ENCODE measurements at places on chromosomes 7 and 10.

DNA sequence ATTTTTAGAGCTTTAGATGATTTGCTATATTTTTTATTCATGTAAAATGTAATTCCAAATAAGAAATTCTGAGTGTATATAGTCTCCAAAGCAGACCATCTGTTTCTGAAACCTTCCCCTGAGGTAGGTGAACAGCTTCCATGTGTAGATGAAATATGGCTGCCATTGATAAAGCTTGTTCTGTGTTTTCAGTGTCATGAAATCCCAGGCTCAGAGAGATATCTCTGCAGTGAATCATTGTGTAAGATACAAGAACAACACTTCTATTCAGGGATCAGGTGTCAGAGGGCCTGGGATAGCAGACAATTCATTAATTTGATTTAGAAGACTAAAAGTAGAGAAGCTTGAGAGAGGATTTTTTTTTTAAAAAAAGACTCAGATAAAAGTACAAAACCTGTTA, 29.1 kb downstream of the ACTA2 start:
- H3K27me3 ChIP-seq, result no peaks in the 10 kb centered on the region
- H3K4me1 ChIP-seq, result no peaks in the 10 kb centered on the region
- H3K27ac ChIP-seq, result no peak overlapping the region
- H3K4me3 ChIP-seq, result no peak overlapping the region
- DNase-seq, result no peak

GRCh38 chr7:30201921-30202320, 67.1 kb downstream of the MTURN start:
- H3K27ac ChIP-seq, result no peak overlapping the region
- H3K36me3 ChIP-seq, result no peaks in the 10 kb centered on the region
- DNase-seq, result no peak
- H3K27me3 ChIP-seq, result peaks cover 18% of the 10 kb centered on the region
- H3K4me1 ChIP-seq, result no peaks in the 10 kb centered on the region

GRCh38 chr7:113796557-113796956, 122.3 kb downstream of the PPP1R3A start:
- no peaks in the 10 kb centered on the region for H3K4me1 ChIP-seq
- H3K36me3 ChIP-seq, result no peaks in the 10 kb centered on the region
- DNase-seq, result no peak
- no peak overlapping the region for H3K27ac ChIP-seq

DNA sequence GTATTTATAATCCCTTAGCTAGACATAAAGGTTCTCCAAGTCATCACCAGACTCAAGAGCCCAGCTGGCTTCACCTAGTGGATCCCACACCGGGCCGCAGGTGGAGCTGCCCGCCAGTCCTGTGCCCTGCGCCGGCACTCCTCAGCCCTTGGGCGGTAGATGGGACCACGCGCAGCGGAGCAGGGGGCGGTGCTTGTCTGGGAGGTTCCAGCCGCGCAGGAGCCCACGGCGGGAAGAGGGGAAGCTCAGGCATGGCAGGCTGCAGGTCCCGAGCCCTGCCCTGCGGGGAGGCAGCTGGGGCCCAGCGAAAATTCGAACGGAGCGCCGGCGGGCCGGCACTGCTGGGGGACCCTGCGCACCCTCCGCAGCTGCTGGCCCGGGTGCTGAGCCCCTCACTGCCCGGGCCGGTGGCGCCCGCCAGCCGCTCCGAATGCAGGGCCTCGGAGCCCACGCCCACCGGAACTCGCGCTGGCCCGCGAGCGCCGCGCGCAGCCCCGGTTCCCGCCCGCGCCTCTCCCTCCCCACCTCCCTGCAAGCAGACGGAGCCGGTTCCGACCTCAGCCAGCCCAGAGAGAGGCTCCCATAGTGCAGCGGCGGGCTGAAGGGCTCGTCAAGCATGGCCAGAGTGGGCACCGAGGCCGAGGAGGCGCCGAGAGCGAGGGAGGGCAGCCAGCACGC, 675.6 kb downstream of the REEP3 start:
- H3K4me1 ChIP-seq, result no peaks in the 10 kb centered on the region
- no peaks in the 10 kb centered on the region for H3K36me3 ChIP-seq
- no peak overlapping the region for H3K27ac ChIP-seq
- no peaks in the 10 kb centered on the region for H3K27me3 ChIP-seq
- no peak for DNase-seq

GRCh38 chr7:47493976-47494911, 87.7 kb downstream of the TNS3 start:
- H3K4me3 ChIP-seq, result no peak overlapping the region
- DNase-seq, result no peak
- no peak overlapping the region for H3K27ac ChIP-seq
- H3K27me3 ChIP-seq, result peaks cover 26% of the 10 kb centered on the region
- H3K36me3 ChIP-seq, result no peaks in the 10 kb centered on the region
- H3K4me1 ChIP-seq, result no peaks in the 10 kb centered on the region

- H3K27me3 ChIP-seq, result no peaks in the 10 kb centered on the region
- peaks cover 8% of the 10 kb centered on the region for H3K36me3 ChIP-seq
Measured at GRCh38 chr7:129652914-129653313, 41.4 kb downstream of the NRF1 start.

GRCh38 chr7:128211626-128212025, 29.5 kb upstream of the LEP start:
- H3K36me3 ChIP-seq, result no peaks in the 10 kb centered on the region
- H3K4me1 ChIP-seq, result peaks cover 4% of the 10 kb centered on the region

DNA sequence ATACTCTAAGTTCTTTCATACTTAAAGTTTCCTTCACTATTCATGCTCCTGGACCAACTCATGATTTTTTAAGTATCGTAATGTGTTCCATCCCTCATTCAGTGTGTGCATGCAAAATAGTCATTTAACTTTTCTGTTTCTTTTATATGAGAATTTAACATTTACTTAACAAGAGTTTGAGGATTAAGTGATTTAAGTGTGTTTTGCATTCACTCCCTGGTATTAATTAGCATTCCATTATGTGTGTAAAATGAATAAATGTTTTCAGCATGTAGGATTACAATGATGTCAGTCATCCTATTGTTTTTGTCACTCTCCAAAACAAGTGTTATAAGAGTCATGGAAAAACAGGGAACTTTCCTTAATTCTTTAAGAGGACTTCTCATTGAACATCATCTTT, 457.7 kb downstream of the IPMK start:
- DNase-seq, result no peak
- no peak overlapping the region for H3K27ac ChIP-seq
- H3K36me3 ChIP-seq, result no peaks in the 10 kb centered on the region
- H3K27me3 ChIP-seq, result no peaks in the 10 kb centered on the region
- no peaks in the 10 kb centered on the region for H3K4me1 ChIP-seq

- no peak overlapping the region for H3K27ac ChIP-seq
- no peak overlapping the region for H3K4me3 ChIP-seq
- peaks cover 9% of the 10 kb centered on the region for H3K27me3 ChIP-seq
- no peaks in the 10 kb centered on the region for H3K36me3 ChIP-seq
- no peaks in the 10 kb centered on the region for H3K4me1 ChIP-seq
Measured at GRCh38 chr7:121313793-121314676, 14.8 kb upstream of the WNT16 start.

- H3K27me3 ChIP-seq, result no peaks in the 10 kb centered on the region
- peaks cover 43% of the 10 kb centered on the region for H3K36me3 ChIP-seq
- DNase-seq, result no peak
- H3K27ac ChIP-seq, result peak overlapping the region; percentile 85
- H3K4me3 ChIP-seq, result no peak overlapping the region
Measured at GRCh38 chr7:99331002-99331401, 5.3 kb downstream of the ARPC1A start.

- H3K27ac ChIP-seq, result no peak overlapping the region
- no peaks in the 10 kb centered on the region for H3K36me3 ChIP-seq
- DNase-seq, result peak; percentile 30
- H3K27me3 ChIP-seq, result no peaks in the 10 kb centered on the region
- no peak overlapping the region for H3K4me3 ChIP-seq
- no peaks in the 10 kb centered on the region for H3K4me1 ChIP-seq
Measured at GRCh38 chr7:27689591-27690164, 27.0 kb upstream of the HIBADH start.

DNA sequence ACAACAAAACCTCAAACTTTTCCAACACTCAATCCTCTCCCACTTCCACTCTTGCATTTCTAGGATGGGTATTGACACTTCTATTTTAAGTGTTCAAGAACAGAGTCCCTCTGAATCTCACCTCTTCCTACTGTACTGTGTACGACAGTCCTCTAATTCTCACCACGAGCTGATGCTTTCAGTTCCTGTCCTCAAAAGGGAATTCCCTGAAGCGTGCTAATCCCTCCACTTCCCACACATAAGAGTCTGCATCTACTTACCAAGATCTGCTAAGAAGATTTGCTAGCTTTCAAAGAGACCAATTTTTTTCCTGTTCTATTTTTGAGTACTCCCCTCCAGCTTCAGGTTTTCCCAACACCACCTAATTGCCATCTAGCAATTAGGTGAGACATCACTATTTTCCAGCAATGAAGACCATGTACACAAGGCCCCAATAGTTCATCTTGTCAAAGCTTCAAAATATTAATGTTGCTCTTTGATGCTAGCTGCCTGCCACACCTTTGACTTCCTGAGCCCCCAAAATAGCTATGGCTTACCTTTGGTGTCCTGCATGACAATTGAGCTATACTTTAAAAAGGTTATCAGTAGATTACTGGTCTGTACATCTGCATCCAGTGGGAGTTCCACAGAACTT, 54.4 kb downstream of the ARMH3 start:
- H3K27me3 ChIP-seq, result no peaks in the 10 kb centered on the region
- DNase-seq, result no peak
- H3K4me3 ChIP-seq, result no peak overlapping the region
- no peaks in the 10 kb centered on the region for H3K36me3 ChIP-seq
- H3K4me1 ChIP-seq, result no peaks in the 10 kb centered on the region

DNA sequence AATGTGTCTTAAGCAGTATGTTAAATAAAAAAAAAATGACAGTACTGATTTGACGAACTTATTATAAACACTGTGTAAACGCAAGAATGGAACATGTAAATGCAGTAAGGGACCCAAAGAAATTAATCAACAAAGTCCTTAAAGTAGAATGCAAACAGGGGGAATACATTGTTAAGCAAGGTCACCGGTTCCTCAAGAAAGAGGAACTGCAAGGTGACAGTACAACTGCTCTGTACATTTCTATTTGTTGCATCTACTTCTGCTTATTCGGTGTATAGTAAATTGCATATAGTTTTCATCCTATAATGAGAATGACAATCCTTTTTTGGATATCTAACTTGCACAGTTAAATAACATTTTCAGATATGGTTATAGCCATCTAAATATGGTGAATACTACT, 387.0 kb upstream of the SEMA3D start:
- H3K4me1 ChIP-seq, result no peaks in the 10 kb centered on the region
- DNase-seq, result no peak
- H3K4me3 ChIP-seq, result no peak overlapping the region
- no peaks in the 10 kb centered on the region for H3K27me3 ChIP-seq
- H3K36me3 ChIP-seq, result no peaks in the 10 kb centered on the region
- H3K27ac ChIP-seq, result no peak overlapping the region

GRCh38 chr10:101123815-101124617, 7.1 kb upstream of the TLX1 start:
- H3K4me1 ChIP-seq, result no peaks in the 10 kb centered on the region
- H3K27ac ChIP-seq, result no peak overlapping the region
- H3K36me3 ChIP-seq, result no peaks in the 10 kb centered on the region
- DNase-seq, result no peak
- peaks cover 23% of the 10 kb centered on the region for H3K27me3 ChIP-seq

DNA sequence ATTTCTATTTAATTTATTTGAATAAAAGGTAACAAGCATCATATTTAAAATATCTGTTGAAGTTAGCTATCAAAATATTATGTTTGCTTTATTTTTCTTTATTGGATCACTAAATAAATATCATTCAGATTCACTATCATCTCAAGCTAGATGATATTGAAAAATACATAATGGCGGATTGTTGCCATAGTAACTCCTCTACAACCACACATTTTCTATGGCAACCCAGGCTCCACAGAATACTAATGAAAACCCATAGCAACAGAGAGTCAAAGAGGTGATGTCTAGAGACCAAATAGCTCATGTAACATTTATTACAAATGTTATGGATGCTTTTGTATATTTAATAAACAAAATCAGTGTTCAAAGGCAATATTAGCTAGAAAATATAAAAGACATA, 148.9 kb upstream of the CDK1 start:
- H3K4me3 ChIP-seq, result no peak overlapping the region
- H3K36me3 ChIP-seq, result no peaks in the 10 kb centered on the region
- H3K27ac ChIP-seq, result no peak overlapping the region
- no peak for DNase-seq

- no peaks in the 10 kb centered on the region for H3K27me3 ChIP-seq
- H3K36me3 ChIP-seq, result no peaks in the 10 kb centered on the region
- H3K4me3 ChIP-seq, result no peak overlapping the region
Measured at GRCh38 chr7:29078311-29079260, 67.8 kb downstream of the CPVL start.

DNA sequence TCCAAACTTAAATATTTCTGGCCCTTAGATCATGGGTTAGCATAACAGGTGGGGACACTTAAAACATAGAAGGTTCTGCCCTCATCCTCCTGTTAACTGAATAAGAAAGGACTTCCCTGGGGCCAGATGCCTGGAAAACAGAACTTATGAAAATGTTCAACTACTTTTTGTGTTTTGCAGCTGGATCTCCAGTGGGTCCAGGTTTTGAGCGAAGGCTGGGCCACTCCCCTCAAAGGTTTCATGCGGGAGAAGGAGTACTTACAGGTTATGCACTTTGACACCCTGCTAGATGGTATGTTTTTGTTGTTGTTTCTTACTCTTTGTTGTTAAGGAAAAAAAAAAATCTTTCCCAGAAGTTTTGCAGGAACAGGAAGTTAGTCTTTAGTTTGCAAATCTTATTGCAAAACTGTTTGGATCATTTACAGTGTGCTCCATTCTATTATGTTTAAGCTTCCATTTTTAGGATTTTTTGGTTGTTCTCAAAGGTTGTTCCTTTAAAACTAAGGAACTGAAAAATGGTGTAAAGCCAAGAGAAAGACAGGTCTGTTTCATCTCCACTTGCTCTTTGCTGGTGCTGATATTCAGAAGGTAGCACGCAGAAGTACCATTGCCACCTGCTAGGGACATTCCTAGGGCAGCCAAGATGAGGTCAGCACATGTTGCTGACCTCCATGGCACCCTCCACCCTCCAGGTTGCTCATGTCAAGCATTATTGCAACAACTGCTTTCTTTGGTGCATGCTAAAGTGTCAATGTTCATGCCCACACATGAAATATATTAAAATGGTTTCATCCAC, 56.1 kb downstream of the PAPSS2 start:
- peaks cover 4% of the 10 kb centered on the region for H3K27me3 ChIP-seq
- H3K4me3 ChIP-seq, result no peak overlapping the region
- no peaks in the 10 kb centered on the region for H3K36me3 ChIP-seq

- no peaks in the 10 kb centered on the region for H3K36me3 ChIP-seq
- H3K4me1 ChIP-seq, result no peaks in the 10 kb centered on the region
- H3K4me3 ChIP-seq, result no peak overlapping the region
- DNase-seq, result no peak
- no peaks in the 10 kb centered on the region for H3K27me3 ChIP-seq
- H3K27ac ChIP-seq, result no peak overlapping the region
Measured at GRCh38 chr7:17406738-17407137, 108.3 kb downstream of the AHR start.

- H3K4me1 ChIP-seq, result no peaks in the 10 kb centered on the region
- no peak overlapping the region for H3K4me3 ChIP-seq
- no peaks in the 10 kb centered on the region for H3K27me3 ChIP-seq
- H3K36me3 ChIP-seq, result no peaks in the 10 kb centered on the region
- DNase-seq, result peak; percentile 32
Measured at GRCh38 chr7:40329601-40330153, 194.9 kb downstream of the SUGCT start.

Data from K562 (cell line).